DMS79 (cell line): ENCODE measurements at places on chromosomes 2 and 18.

- no peak for DNase-seq
These were observed 74.1 kb downstream of the GALR1 start for GRCh38 chr18:77323640-77324299.

DNA sequence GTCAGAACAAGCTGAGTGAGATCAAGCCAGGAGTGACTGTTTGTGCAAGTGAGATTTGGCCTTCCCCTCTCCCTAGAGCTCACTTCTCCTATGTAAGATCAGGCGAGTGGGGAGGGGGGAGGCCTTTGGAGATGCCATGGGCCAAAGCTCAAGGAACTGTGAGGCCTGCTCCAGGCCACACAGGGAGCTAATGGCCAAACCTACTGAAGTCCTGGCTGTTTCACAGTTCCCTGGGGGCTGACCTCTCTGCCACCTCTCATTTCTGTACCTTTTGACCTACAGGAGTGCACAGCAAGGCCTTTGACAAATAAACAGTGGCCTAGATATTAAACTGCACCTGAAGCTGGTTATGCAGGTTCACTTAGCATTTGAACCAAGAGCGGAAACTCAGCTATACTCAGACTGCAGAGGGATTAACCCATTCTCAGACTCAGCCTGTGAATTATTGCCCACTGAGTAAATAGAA, 235.0 kb upstream of the NT5C1B start:
- DNase-seq: no peak

GRCh38 chr2:189254268-189254883, 74.8 kb upstream of the COL5A2 start:
- no peak for DNase-seq

DNA sequence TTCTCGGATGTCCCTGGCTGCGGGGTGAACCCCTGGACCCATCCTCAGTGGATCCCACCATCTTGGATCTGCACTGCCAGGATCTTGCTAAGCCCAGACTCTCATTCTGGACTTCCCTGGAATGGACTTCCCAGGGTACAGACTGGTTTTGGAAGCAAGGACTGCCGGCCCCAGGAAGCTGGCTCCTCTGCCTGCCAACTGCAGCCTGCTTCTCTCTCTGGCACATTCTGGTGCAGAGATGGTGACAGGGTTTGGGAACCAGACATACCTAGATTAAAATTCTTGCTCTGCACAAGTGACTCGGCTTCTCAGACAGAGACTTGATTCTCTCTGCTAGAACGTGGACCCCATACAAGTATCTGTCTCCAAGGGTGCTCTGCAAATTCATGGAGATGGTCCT, 29.4 kb downstream of the ACKR3 start:
- DNase-seq: no peak

DNA sequence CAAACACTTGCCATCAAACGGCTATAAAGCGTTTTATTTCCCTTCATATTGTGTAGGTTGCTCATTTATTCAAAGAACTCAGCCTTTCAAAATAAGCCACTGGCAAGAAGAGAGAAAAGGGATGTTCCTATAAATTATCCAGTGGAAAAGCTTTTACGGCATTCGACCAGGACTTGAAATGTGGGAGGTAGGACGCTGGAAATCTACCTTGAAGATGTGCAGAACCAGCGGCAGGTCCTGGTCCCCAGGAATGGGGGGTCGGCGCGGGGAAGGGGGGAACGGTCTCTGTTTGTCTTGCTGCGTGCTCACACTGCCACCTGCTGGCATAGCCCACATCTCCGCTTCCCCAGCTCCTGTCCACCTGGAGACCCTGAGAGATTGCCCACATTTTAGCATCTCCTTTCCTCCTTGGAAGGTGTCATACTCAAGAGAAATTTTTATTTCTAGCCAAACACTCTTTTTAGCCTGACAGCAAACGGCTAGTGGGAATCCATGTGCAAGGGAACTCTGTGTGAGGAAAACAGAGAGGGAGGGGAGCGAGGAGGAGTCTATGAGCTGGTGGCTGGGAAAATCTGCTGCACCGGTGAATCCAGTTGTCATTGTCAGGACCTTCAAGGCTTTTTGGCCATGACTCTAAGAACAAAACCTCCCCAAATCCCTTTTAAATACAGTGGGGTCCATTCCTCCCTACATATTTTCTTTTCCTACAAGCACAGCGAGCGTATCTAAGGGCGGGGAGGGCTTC, 349.0 kb upstream of the PKDCC start:
- DNase-seq: no peak

GRCh38 chr18:56992777-56993176, 154.1 kb upstream of the BOD1L2 start:
- no peak for DNase-seq

DNA sequence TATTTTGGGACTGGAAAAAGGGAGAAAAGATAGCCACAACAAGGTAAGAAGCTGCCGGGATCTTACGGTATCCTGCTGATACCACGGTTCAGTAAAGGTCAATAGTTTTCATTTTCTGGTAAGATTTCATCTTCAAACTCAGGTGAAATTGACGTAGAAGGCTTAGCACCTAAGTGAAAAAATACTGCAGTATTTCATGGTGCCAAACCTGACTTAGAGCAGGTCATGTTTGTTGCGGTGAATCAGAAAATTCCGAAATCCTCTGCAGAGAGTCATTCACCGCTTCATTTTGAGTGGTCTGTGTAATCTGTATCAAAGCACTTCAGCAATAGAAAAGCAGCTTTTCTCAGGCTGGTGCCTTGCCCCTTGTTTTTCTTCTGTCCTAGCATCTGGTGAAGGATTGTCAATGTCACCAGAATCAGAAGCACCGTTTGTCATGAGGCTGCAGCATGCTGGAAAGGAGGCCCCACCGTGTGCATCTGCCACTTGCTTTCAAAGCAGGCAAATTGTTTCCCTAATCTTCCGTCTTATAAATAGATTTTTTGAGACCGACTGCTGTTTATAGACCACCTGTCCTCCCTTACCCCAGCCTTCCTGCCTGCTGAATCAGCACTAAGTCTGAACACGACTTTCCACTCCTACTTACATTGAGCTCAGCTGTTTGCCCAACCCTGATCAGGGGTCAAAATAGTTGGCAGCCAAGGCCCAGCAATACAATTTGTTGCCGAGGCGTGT, 156.3 kb downstream of the EML6 start:
- no peak for DNase-seq

DNA sequence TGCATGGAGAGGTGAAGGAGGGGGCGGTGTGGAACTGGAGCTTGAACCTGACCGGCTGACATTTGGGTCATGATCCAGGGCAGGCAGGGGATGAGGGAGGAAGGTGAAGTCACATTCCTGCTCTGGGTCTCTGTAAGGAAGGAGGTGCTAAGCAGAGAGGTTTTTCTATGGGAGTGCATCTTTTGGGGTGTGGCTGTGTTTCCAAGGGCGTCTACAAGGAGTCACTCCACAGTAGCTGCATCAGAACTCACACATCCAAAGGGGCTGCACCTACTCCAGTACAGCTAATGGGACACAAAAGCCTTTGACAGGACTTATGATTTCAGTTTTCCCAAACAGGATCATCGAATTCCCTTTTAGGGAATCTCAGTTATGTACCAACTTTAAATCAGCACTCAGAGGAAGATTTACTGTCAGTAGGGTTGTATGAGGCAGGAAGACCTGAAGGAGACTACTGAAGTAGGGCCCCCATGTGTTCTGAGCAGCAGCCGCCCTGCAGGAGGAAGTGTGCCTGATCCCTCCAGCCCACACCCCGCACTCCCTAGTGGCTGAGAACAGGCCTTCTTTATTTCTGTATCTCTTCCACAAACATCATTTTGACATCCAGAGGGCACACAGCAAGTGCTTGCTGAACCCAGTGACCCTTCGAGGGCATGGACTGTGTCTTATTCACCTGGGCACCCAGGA, 137.2 kb downstream of the CELF4 start:
- no peak for DNase-seq

- no peak for DNase-seq
These were observed 313.4 kb downstream of the PRKCE start for GRCh38 chr2:45964906-45965305.

DNA sequence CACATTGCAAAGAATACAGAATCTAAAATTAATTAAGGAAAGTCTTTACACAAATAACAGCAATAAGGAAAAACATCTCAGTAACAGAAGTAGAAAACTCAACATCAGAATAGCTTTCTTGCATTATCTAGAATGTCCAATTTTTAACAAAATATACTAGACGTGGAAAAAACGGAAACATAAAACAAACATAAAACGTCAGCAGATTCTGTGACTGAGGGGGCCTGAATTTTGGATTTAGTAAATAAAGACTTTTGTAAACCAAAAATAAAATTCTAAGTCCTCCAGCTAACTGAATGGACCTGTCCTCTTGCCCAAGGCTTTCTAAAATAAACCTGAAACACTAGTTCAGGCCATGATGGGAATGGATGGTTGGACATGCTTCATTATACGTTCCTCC, 773.5 kb upstream of the LRRTM1 start:
- no peak for DNase-seq

DNA sequence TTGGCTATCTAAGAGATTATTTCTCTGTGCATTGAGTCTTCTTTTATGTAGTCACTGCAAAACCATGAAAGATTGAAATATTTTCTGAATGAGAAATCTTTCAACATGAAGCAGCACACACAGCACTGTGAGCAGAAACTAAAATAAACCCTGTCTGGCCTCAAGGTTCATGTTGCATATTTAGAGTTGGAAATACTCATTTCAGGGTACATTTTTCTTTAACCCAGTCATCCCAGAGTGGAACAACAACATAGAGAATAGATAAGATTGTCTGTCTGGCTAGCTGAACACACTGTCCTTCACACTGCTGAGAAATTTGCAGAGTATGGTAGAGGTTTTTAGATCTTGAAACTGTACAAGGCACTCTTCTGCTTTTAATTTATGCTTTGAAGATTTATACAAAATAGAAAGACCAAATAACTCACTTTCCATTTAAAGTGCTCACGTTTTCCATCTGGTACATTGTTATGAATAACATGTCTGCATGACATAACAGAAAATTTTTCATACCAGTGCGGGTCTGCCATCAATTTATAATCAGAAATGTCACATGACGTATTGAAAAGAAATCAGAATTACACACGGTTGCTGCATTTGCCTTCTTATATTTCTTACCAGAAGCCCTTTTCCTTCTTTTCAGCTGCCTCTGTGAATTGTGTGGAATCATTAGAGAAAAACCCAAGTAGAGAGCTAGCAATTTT, 25.0 kb upstream of the FN1 start:
- no peak for DNase-seq

- no peak for DNase-seq
These were observed 42.3 kb upstream of the ALPP start for GRCh38 chr2:232336241-232336736.

DNA sequence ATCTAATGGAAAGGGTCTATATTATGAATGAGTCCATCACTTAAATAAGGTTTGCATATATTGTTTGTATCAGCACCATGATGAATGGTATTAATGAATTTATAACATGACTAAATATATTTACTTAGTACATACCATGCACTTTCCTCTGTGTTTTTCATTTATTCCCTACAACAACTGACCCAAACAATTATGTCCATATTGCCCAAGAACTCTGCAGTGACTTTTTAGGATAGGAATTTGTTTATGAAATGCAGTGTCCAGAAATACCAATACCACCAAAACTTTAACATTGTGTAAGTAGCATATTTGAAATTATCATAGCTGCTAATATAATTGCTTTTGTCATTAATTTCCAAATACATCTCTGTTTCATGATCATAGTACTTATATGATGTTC, 119.7 kb downstream of the WDR7 start:
- no peak for DNase-seq

DNA sequence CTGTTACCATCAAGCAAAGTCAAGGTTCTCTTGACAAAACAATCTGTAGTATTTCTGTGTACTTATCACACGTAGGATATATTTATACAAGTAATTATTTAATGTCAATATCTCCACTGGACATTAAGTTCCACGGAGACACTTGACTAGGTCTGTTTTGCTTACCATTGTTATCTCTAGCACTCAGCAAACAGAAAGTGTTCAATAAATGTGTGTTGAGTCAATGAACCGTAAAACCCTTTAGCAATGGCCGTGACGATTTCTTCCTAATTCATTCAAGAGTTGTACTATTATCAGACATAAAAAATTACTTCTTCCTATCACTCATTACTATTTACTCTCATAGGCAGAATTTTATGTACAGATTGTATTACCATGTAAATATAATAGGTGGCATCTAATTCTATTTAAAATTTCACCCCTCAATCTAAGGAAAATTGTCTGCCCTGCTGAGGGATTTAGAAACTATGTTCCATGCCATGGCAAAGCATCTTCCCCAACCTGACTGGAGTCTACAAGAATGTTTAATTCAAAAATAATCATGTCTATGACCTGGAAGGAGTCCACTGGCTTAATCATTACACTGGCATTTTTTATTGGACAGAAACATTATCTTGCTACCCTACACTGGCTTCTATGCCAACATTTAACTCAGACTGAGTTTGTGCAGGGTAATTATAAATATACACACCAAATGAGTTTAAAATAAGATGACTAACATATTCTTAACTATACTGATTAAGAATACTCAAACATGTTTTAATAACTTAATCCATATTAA, 301.9 kb downstream of the ZEB2 start:
- DNase-seq: peak; percentile 80
